ENCODE measurements at places on chromosomes 11 and 22.

DNA sequence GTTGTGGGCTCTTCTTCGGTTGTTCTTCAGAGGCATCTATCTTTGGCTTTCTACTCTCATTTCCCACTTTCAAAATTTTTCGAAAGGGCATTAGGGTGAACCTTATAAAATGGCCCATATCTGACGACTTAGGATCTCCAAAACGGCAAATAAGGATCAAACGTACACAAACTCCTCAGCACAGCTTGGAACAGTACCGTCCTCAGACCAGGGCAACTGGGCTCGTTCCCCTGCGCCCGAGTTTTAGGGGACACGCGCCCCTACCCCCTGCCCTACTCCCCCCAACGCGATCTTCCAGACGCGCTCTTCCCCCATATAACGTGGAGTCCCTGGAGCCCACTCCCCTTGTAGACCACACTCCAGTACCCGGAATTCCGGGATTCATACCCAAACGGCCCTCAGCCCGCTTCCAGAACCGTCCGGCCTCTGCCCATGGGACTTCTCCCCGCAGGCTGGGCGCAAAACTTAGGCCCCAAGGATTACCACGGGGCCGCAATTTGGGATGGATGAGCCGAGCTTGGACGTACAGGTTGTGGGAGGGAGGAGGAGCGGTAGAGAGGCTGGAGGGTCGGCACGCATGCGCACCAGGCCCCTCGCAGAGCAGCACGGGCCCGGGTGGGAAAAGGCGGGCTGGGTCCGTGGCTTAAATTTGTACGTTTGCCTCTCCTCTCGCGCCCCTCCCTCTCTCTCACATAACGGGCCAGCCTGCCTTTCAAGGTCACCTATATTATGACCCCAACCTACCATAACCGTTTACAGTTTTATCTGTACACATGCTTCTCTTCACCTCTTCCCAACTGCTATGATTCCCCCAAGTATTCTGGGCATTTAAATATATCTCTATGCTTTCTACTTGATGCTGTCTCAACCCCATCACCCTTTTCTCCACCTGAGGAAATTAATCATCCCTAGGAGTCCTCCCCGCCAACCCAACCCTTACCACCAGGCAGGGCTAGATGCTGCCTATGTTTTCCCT, 3.4 kb downstream of the CCDC89 start:
- DNase-seq: peak; percentile 62

DNA sequence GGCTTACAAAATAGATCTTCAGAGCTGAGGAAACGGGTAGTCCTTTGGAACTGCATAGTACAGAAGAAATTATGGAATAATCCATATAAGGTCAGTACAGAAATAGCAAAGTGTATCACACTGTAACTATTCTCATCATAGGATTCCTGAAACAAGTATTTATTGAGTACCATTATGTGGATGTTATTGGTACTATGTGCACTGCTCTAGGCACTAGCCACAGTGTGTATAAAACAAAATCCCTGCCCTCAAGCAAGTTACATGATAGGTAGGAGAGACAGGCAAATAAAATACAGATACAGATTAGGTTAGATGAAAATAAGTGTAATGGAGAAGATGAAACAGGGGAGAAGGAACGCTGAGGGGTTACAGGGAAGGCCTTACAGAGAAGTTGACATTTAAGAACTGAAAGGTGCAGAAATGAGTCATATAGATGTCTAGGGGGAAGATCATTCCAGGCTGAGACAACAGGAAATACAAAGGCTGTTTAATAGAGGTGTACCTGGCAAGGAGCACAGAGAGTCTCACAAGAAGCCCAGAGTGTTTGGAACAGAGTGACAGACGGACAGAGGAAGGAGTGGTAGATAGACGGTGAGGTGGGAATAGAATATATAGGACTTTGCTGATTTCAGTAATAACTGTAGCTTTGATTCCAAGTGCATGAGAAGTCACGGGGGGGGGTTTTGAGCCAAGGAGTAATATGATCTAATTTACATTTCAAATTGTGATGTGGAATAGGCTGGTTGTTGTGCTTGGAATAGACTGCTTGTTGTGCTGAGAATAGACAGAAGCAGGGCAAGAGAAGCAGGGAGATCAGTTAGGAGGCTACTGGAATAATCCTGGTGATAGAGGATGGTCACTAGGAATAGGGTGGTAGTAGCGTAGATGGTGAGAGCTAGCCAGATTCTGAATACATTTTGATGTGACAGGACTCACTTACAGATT, 13.7 kb downstream of the RNF141 start:
- no peak for DNase-seq

- no peak for DNase-seq
Observed at GRCh38 chr11:69318093-69318420, 24.1 kb downstream of the MYEOV start.

- peak; percentile 6 for DNase-seq
Observed at GRCh38 chr11:64224891-64225607, 937 bp downstream of the TRPT1 start.

DNA sequence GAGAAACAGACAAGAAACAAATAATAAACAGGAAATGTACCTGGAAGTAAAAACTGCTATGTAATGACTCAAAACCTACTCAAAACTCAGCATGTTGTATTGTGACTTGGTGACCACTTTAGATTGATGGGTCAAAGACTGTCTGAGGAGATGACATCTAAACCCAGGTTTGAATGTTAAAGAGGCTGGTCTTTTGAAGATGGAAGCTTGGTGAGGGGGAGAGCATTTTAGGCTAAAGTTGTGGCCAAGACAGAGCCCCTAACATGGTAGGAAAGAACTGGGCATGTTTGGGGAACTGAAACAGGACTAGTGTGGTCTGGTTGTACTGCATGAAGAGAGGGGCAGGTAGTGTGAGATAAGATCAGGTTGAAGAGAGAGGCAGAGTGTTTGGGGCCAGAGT, 85.3 kb upstream of the MYO18B start:
- DNase-seq: no peak

- DNase-seq: no peak
Observed at GRCh38 chr11:17803754-17804334, 69.3 kb downstream of the KCNC1 start.

- no peak for DNase-seq
Observed at GRCh38 chr11:129840236-129840635, 24.6 kb downstream of the TMEM45B start.

- DNase-seq: no peak
Observed at GRCh38 chr11:44729713-44730112, 3.0 kb downstream of the TSPAN18 start.

DNA sequence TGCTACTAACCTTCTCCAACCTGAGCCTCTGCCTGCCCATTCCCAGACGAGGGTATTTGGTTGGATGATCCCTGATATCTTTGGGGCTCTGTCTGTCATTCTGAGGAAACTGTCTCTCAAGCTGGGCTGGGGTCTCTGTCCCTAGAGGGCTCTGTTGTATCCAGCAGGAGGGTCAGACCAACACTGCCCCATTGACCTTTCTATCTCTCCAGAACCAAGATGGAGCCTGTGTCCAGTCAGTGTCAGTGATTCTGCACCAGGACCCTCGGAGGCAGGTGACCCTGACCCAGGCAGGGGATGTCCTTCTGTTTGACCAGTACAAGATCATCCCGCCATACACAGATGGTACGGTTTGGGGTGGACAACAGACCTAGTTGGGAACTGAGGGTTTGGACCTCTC, 21.9 kb downstream of the OTOG start:
- DNase-seq: no peak

GRCh38 chr11:44632466-44633123, 67.1 kb downstream of the CD82 start:
- DNase-seq: peak; percentile 62

- DNase-seq: peak; percentile 70
Observed at GRCh38 chr11:75673977-75674582, 5.2 kb upstream of the MAP6 start.

GRCh38 chr11:57751676-57752253, at the start of gene BTBD18:
TSS of gene BTBD18 (minus strand) at chr11:57751819. CDS start at chr11:57751188, 631 bp downstream.
- DNase-seq: peak; percentile 79
